Lung (tissue), 17 donors: ENCODE measurements at places on chromosomes 6 and 20. TPM values are rescaled to one million over a fixed set of nuclear protein-coding genes. Genes with fewer than 3 reads are reported as not detected.

OR2J2 gene
- polyA plus RNA-seq: not detected

GSTA3 gene
- 1.1 TPM for polyA plus RNA-seq

DNAH8 gene
- polyA plus RNA-seq: 0.01 TPM

PHIP gene
- 7.0 TPM for polyA plus RNA-seq

CALHM6 gene
- polyA plus RNA-seq: 20.8 TPM

RIMS4 gene
- polyA plus RNA-seq: 0.49 TPM

RSPO3 gene
- 0.88 TPM for polyA plus RNA-seq
